PC-3 (cell line): ENCODE measurements at places on chromosomes 13 and 19.

DNA sequence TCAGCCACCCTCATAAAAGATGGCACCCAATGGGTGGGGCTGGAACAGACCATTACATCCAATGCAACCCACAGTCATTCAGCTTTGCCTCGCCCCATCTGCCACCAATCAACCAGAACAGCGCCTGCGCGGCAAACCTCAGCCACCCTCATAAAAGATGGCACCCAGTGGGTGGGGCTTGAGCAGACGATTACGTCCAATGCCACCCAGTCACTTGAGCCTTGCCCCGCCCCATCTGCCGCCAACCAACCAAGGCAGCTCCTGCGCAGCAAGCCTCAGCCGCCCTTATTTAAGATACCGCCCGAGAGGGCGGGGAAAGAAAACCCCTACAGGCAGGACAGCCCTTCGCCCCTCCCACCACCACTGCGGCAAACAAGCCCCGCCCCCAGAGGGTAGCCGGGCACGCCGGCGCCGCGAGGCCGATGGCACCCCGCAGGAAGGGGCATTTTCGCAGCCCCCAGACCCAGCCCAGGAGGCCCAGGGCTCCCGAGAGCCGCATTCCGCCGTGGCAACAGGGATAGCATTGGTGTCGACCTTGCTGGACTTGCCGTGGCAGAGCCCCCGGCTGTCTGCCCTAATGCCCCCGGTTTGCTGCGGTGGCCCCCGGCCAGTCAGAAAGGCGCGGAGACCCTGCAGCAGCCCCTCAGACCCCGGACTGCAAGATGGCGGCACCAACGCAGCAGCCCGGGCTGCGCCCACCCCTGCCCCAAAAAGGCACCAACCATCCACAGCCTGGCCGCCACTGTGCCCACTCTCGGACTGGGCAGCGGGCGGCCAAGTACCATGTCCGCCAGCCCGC, 675 bp downstream of the PEG3 start:
- H3K4me3 ChIP-seq = peak overlapping the region; percentile 37; the same call in 1 of the 2 replicates
- H3K27ac ChIP-seq = no peak overlapping the region
- no peaks in the 10 kb centered on the region for H3K4me1 ChIP-seq
- DNase-seq = peak; percentile 73

DNA sequence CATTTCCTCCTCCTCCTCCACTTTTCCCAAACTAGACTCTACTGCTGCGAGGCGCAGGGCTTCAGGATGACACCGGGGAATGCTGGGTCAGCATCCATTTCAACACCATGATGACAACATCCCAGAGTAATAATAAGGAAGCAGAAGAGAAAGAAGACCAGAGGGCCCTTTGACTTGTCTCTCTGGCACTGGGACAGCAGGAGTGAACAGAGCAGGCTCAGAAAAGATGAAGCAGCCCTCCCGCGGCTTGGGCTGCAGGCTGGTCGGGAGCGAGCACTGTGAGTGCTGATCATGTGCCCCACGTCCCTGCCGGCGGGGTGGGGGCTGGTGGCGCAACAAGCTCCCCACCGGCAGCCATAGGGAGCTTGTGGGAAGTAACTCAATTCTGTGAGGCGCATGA, 30.5 kb downstream of the RANBP3 start:
- no peak overlapping the region for H3K4me3 ChIP-seq
- DNase-seq = no peak
- no peaks in the 10 kb centered on the region for H3K4me1 ChIP-seq
- H3K36me3 ChIP-seq = peaks cover 25% of the 10 kb centered on the region

DNA sequence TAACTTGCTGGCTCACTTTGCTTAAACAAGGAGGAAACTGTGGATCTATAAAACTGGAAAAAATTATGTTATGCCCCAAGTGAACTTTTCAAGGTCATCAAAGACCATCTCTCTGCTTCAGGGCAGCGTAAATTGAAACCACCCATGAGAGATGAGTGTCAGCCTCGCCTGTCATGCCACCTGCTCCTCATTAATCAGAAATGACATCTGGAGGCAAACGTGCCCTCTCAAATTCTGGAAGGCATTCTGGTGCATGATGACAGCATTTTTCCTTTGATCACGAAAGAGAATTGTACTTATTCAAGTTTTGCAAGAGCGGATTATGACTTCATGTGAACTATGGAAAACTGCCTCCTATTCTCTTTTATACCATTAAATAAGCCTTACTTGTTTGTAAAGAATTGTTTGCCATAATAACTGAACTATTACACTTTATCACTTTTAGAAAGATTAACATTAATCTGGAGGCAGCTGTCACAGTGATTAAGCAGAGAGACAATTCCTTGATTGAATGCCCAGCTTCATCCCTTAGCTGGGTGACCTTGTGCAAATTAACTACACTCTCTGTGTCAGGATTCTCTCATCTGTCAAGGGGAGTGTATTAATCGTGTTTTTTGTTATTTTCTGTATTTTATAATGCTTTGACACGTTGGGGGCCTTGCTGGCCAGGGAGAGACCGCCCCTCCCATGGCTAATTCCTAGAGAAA, 17.0 kb upstream of the SACS start:
- 0 out of 2 replicates have a peak, but pooled peaks cover 3% of the 10 kb centered on the region for H3K4me1 ChIP-seq
- no peaks in the 10 kb centered on the region for H3K27me3 ChIP-seq
- no peaks in the 10 kb centered on the region for H3K36me3 ChIP-seq
- no peak overlapping the region for H3K27ac ChIP-seq

DNA sequence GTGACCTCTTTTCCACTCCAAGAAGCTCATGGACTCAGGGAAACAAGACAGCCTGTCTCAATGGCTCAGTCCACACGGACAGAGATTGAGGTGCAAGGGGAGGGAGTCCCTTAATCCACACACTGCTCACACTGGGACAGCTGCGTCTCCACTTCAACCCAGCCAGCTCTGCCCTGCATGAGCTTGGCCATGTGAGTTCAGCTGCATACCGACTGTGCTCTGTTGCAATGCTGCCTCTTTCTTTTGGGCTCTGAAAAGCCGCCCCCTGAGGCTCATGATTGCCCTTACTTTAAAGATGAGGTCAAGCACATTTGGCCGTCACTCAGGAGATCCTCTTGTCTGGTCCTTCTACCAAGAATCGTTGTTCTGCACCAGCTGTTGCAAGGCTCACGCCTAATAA, 64.8 kb upstream of the KCTD15 start:
- peaks cover 43% of the 10 kb centered on the region for H3K27me3 ChIP-seq
- H3K27ac ChIP-seq = no peak overlapping the region
- no peaks in the 10 kb centered on the region for H3K4me1 ChIP-seq
- no peak for DNase-seq

DNA sequence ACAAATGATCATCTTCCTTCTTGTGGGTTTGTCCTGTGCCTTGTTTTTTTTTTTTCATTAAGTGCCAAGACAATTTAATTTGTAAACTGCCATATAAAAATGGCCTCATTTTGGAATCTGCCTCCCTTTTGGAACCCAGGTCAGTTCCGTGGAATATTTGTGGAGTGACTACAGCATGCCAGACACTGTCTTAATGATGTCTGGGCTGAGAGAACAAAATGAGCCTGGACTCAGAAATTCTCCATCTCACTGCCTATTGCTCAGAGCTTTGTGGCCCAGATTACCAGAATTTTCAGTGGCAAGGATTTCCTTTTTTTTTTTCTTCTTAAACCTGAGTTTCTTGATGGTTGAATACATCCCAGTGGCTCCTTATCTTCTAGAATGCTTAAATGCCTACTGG, 340.6 kb downstream of the ENOX1 start:
- H3K4me1 ChIP-seq = no peaks in the 10 kb centered on the region
- H3K27ac ChIP-seq = no peak overlapping the region
- no peaks in the 10 kb centered on the region for H3K36me3 ChIP-seq
- H3K4me3 ChIP-seq = no peak overlapping the region
- H3K27me3 ChIP-seq = no peaks in the 10 kb centered on the region
- DNase-seq = no peak

- no peak overlapping the region for H3K4me3 ChIP-seq
- H3K4me1 ChIP-seq = no peaks in the 10 kb centered on the region
- no peaks in the 10 kb centered on the region for H3K27me3 ChIP-seq
- peaks cover 4% of the 10 kb centered on the region; the same call in 1 of the 2 replicates for H3K36me3 ChIP-seq
- no peak for DNase-seq
Measured at GRCh38 chr13:113990321-113990837, 16.5 kb upstream of the C13orf46 start.

DNA sequence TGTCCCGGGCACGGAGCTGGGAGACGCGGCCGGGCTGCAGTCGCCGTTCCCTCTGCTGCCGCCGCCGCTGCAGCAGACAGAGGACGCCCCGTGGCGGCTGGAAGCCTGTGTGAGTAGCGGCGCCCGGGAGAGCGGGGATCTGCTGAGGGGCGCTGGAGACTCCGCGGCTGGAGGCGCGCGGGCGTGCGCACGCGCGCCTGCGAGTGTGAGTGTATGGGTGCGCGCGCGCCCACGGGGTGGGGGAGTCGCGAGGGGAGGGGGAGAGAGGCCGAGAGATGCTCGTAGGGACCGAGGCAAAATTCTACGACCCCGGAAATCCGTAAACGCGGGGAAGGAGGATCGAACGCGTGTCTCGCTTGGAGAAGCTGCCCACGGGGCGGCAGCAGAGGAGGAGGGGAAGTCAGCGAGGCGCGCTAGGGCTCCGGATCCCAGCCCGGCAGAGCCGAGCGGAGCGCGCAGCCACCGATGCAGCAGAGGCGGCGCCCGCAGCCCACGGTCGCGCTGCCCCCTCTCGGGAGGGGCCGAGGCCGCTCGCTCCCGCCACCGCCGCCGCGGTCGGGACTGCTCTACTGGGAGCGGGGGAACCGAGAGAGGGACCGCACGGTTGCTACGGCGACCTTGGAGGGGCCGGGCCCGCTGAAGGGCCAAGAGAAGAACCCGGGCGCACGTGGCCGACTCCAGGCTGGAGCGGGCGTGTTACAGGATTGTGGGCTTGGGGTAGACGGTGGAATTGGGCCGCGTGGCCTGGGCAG, at the start of gene ENOX1:
Gene ENOX1, minus strand, starts transcription at position 207 of the 752 bp plus-strand sequence.
- peak; percentile 47 for DNase-seq
- H3K27me3 ChIP-seq = no peaks in the 10 kb centered on the region
- H3K4me3 ChIP-seq = peak within 1 kb of the TSS; percentile 79
- H3K4me1 ChIP-seq = peaks cover 7% of the 10 kb centered on the region; the same call in 1 of the 2 replicates
- no peak within 1 kb of the TSS for H3K27ac ChIP-seq
- H3K36me3 ChIP-seq = no peaks in the 10 kb centered on the region

GRCh38 chr19:4152241-4152998, 1.0 kb upstream of the CREB3L3 start:
- no peak for DNase-seq
- no peaks in the 10 kb centered on the region for H3K27me3 ChIP-seq
- no peak overlapping the region for H3K27ac ChIP-seq
- no peak overlapping the region for H3K4me3 ChIP-seq
- H3K4me1 ChIP-seq = no peaks in the 10 kb centered on the region

- no peaks in the 10 kb centered on the region; the same call in 1 of the 2 replicates for H3K36me3 ChIP-seq
- no peaks in the 10 kb centered on the region for H3K4me1 ChIP-seq
- no peak overlapping the region for H3K4me3 ChIP-seq
- DNase-seq = no peak
Measured at GRCh38 chr19:2761876-2762782, 20.9 kb downstream of the SGTA start.
